ENCODE measurements at places on chromosomes 6 and 20.

- DNase-seq, result no peak
These were observed 227.2 kb upstream of the ASCC3 start for GRCh38 chr6:101108286-101108685.

GRCh38 chr6:130927305-130927704 lies 100.1 kb downstream of the SMLR1 start:
- DNase-seq, result peak; percentile 9

DNA sequence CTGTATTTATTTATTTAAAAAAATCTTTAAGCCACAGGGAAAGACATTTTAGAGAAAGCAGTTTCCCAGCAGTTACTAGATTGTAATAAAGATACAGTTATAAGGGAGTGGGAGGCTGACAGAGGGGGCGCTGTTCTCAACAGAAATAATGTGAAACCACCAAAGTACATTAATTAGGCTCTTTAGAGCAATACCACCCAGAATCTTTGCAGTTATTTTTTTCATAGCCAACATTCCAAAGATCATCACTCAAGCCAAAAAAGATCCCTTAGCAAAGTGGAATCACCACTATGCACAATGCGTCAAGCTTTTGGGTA lies 331.3 kb upstream of the DEFB112 start:
- DNase-seq, result no peak

- no peak for DNase-seq
These were observed 16.9 kb downstream of the USP49 start for GRCh38 chr6:41878246-41878645.

DNA sequence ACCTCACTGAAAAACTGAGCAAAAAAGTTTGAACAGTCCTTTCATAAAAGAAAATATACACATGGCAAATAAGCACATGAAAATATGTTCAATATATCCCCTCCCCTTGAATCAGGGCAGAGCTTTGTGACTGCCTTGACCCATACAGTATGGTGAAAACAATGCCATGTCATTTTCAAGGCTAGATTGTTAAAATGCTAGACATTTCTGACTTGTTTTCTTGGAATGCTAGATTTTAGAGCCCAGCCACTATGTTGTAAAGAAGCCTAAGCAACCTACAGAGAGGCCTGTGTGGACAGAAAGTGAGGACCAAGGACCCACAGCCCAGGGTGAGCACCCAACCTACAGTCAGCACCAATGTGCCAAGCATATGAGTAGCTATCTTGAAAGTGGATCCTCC lies 17.1 kb upstream of the ASF1A start:
- no peak for DNase-seq

- DNase-seq, result no peak
These were observed 159.7 kb downstream of the GMDS start for GRCh38 chr6:2085657-2086056.

DNA sequence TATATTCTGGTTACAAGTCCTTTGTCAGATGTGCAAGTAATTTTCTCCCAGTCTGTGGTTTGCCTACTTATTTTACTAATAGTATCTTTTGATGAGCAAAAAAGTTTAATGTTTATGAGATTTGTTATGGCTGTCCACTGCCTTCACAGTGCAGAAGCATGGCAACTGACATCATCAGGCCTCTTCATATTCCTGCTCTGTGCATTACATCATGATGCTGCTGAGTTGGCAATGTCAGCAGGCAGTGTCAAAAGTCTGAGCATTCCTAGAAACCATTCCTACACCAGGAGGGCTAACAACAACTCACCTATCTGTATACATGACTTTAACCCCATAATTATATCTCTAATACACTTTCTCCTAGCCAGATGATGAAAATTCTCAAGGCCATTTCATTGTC lies 10.8 kb upstream of the OR2B2 start:
- DNase-seq, result no peak

GRCh38 chr20:1326031-1326930 lies 2.7 kb downstream of the SDCBP2 start:
- DNase-seq, result no peak

DNA sequence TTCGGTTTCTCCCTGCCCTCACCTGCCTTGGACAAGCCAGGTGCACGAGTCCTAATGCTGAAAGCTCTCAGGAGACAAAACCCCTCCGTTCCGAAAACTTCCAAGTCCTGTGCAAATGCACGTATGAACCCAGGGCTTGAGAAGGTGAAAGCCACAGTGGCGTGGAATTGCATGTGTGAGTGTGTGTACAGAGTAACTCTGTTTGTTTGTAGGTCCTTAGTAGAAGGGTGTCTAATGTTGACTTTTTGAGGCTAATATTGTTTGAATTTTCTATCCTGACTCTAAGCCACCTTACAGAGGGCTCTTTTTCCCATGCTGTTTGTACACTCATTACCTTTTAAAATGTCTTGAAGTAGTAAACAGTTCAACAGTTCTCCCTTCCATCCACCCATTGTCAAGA lies 129.1 kb downstream of the FOXA2 start:
- DNase-seq, result no peak

Measured in NCI-H82 (cell line).